Stimulated activated CD8-positive, alpha-beta memory T cell treated with anti-CD3 and anti-CD28 coated beads, Interleukin-4, amount 100 ng/mL, for 4 hours (primary cell): ENCODE measurements at places on chromosomes 3 and 15.

- peak; percentile 2 for DNase-seq
These were observed 84.8 kb upstream of the FOXB1 start for GRCh38 chr15:59918994-59919951.

DNA sequence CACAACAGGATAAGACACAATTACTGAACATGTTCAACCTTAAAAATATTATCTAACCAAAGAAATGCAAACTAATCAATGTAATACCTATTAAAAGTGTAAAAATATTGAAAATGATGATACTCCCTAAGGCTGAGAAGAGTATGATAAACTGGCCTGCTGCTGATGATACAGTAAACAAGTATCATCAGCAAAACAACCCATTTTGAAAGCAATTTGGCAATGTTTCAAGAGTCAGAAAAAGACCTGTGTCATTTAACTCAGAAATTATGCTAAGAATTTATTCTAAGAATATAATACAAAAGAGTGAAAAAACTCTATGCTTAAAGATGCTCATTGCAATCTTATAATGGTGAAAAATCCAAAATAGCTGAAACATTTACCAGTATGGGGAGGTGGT lies 22.1 kb downstream of the CCDC191 start:
- no peak for DNase-seq

DNA sequence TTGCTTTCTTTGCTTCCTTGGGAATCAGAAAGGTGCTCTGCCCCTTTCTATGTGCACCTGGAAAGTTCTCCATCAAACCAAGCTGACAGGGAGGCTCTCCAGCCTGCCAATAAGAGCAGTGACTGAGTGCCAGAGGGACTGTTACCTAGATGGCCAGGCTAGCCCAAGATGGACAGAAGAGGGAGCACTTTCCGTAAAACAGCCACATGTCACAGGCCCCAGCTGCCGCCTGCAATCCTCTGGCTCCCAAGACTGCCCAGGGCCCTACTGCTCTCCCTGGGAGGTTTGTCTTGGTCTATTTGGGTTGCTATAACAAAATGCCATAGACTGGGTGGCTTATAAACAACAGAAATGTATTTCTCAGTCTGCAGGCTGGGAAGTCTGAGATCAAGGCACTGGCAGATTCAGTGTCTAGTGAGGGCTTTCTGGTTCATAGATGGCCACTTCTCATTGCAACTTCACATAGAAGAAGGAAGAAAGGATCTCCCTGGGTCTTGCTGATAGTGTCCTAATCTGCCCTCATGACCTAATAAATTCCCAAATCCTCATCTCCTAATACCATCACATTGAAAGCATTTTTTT lies 72.3 kb downstream of the TAMM41 start:
- no peak for DNase-seq

DNA sequence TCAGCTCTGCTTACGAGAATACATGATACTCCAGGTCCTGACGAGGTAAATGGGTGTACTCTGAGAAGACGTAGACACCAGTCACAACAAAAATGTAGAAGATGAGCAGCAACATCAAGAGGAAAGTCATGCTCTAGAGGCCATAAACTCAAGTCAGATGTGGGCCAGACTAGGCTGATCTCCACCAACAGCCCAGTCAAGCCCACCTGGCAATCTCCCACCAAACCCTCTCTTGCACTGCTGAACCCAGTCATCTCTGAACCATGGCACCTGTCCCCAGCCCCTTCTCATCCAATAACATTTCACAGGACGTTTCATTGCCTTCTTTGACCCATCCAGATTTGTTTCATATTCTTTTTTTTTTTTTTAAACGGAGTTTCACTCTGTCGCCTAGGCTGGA lies 10.8 kb upstream of the PDIA3 start:
- no peak for DNase-seq

GRCh38 chr15:89170364-89170763 lies 51.0 kb downstream of the RLBP1 start:
- no peak for DNase-seq

DNA sequence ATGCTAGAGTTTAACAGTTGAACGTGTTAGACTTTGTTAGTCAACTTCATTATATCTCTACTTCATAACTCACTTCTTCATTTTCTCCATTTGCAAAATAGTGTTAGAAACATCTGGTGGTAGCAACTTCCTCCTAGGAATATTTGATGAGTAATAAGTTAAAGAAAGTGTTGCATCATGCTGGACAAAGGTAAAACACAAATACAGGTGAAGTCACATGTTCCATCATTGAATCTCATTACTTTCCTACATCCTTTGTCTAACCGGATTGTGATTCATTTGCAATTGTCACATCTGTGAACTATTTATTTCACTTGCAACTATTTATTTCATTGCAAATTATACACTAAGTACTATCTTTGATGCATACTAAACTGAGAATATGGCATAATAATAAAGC lies 186.5 kb downstream of the TUSC7 start:
- no peak for DNase-seq

DNA sequence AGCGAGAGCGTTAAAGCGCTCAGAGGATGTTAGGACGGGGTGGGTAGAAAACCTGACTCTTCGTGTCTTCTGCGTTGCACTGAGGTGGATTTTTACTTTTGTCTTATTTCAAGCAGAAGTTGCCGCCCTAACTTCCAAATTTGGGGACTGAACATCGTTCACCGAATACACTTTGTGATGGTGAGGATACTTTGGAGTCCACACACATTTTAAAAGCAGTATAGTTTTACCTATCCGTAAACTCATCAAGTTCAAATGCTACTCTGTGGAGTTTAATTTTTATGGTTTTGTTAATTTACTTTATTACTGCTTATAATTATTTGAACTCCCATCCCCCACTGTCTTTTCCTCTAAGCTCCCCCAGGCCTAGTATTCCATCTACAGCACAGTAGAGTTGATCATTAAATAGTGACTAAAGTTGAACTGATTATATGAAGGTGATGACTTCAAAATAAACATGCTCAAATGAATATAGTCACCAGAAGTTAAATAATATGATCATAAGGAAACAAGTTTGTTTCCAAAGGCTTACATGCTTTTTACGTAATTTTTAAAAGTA lies 617 bp upstream of the EOGT start:
- no peak for DNase-seq

GRCh38 chr3:195692781-195693427 lies 27.9 kb upstream of the MUC20 start:
- DNase-seq, result no peak

- DNase-seq, result no peak
These were observed 4.8 kb upstream of the CCDC174 start for GRCh38 chr3:14646589-14647413.

- DNase-seq, result peak; percentile 24
These were observed 21.4 kb downstream of the ROPN1B start for GRCh38 chr3:125990253-125990970.

- DNase-seq, result no peak
These were observed 584 bp upstream of the XCR1 start for GRCh38 chr3:46027736-46028397.

DNA sequence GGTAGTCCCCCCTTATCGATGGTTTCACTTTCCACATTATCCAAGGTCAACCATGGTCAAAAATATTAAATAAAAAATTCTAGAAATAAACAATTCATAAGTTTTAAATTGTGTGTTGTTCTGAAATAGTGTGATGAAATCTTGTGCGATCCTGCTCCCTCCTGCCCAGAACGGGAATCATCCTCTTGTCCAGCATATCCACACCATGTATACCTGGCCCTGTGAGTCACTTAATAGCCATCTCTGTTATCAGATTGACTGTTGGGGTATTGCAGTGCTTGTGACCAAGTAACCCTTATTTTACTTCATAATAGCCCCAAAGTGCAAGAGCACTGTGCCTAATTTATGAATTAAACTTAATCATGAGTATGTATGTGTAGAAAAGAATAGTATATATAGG lies 19.1 kb downstream of the FAM81A start:
- no peak for DNase-seq

DNA sequence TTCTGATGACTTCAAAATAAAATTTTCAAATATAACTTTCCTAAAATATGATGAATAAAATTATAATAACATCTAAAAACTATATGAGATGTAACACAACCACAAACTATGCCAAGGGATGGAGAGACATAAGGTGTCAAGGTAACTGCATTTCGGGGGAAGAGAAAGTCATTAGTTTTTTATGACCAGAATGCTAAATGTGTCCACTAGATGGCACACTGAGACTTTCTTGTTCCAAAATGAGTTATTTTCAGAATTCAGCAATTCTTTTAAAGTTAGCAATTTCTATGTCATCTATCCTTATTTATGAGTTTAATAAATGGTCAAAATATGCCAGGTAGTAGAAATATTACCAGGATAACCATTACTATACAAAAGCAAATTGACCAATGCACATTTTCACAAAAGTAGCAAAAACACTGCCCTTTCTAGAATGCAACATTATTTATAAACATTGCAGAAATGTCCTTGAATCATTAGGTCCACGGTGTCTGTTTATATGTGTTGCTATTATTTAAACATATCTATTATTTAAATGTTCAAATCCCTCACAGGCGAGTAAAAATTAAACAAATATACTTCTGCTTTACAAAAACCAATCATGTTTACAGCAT lies 374.2 kb downstream of the PLCL2 start:
- no peak for DNase-seq

DNA sequence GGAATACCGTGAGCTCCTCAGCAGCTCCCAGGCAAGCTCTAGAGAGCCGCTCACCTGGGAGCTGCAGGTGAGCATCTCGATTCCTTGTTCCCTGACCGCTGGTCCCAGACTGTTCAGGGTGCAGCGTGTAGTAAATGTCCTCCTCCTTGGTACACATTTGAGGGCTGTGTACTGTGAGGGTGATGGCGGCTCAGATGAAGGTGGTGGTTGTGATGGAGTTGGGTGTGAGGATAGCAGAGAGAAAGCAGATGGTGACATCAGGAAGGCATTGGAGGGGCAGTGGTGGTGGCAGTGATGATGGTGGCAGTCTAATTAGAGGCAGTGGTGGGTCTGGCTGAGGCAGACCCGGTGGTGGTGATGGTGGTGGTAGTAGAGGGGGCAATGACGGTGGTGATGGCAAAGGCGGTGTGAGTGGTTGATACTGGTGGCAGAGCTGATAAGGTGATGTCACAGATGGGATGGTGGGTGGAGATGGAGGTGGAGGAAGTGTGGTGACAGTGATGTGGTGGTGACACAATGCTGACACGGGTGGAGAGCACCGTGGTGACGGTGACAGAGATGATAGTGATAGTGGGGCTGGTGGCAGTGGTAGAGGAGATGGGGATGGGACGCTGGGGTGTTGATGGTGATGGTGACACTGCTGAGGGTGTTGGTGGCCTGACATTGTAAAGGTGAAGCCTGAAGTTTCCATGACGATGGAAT lies at the start of gene DNAJB8:
TSS of gene DNAJB8 (minus strand) at position 51 of the 702 bp plus-strand sequence. CDS start 3,645 bp downstream, outside the sequence.
- peak; percentile 27 for DNase-seq

- DNase-seq, result no peak
These were observed 36.6 kb upstream of the MAGEF1 start for GRCh38 chr3:184748219-184749135.

- DNase-seq, result no peak
These were observed 54.6 kb downstream of the UMPS start for GRCh38 chr3:124784686-124785382.

GRCh38 chr15:33116198-33116597 lies 78.3 kb downstream of the FMN1 start:
- DNase-seq, result no peak

DNA sequence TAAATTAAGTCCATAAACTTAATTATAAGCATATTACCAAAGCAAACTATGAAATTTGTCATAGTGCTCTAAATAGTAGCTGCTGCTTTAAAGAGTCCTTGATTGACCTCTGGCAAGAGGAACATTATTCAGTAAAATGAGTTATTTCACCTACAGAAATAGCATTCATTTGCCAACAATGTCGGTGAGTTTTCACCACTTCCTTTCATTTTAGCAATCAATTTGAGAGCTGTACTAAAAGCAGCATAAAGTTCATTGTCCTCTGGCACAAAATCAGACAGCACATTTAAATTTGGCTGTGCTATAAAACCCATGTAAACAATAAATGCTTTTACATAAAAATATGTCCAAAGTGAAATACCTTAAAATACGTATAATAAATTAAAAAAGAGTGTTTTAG lies 1515.7 kb downstream of the SI start:
- DNase-seq, result no peak

DNA sequence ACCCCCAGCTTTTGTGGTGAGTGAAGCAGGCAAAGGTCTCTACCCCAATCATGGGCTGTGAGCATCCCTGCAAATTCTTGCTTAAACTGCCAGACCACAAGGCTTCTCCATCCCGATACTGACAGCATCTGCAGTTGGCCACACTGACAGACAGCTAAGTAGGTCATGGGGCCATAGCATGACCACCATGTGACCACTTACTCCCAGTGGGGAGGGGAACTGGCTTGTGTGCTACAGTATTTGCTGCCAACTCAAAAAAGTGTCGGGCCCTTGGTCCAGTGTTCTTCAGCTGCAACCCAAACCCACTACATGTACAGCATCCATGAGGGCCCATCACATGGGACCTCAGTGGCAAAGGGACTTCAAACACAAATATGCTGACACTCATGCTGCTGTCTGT lies 103.4 kb downstream of the SEC22A start:
- no peak for DNase-seq

GRCh38 chr15:43518197-43518761 lies 871 bp downstream of the MAP1A start:
- no peak for DNase-seq

GRCh38 chr3:61146010-61146890 lies 105.0 kb downstream of the FHIT start:
- DNase-seq, result no peak

DNA sequence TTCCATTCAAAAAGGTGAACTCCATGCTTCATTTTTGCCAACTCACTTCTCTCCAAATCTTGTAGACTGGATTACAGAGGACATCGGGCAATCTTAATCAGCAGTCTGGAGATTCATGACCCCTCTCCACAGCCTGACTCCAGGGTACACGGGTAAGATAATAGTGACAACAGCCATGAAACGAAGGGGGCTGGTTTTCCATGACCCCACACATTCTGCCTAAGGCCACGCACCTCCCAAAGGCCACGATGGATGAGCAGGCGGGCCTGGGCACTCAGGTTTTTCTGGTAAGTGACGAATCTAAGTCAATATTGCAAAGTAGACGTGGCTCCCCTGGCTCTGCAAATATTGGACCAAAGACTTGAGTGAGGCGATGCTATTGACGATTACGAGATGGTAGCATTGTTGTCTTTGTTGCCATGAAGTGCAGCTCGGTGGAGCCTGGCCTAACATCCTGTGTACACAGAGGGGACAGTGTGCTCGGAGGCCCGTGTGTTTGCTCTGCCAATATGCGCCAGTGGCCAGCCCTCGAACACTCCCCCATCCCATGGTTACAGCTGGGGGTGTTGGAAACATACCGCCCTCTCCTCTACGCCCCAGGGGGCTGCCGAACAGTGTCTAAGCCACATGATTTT lies 119.1 kb downstream of the OPA1 start:
- no peak for DNase-seq

GRCh38 chr3:125300416-125300815 lies 74.7 kb downstream of the ZNF148 start:
- no peak for DNase-seq

GRCh38 chr3:150623945-150624344 lies 20.8 kb downstream of the SELENOT start:
- no peak for DNase-seq
